ENCODE measurements at places on chromosomes 3 and 15. TPM values are rescaled to one million over a fixed set of nuclear protein-coding genes. Genes with fewer than 3 reads are reported as not detected.

TXNRD3 gene
- total RNA-seq: 14.4 TPM

CFAP91 gene
- 28.0 TPM for total RNA-seq

C2CD4A gene
- total RNA-seq: 0.25 TPM

ZMYND10 gene
- 4.9 TPM for total RNA-seq

HGD gene
- total RNA-seq: 50.8 TPM

SLC12A1 gene
- not detected for total RNA-seq

OXTR gene
- total RNA-seq: 0.29 TPM

GRCh38 chr3:72190050-72190449 is 405.1 kb upstream of the PROK2 start:
- DNase-seq: no peak
- peaks cover 4% of the 10 kb centered on the region for H3K27me3 ChIP-seq
- H3K27ac ChIP-seq: no peak overlapping the region
- H3K4me3 ChIP-seq: no peak overlapping the region
- no peaks in the 10 kb centered on the region for H3K4me1 ChIP-seq
- H3K36me3 ChIP-seq: no peaks in the 10 kb centered on the region

GRCh38 chr3:66317750-66318376 is 97.1 kb downstream of the SLC25A26 start:
- H3K36me3 ChIP-seq: no peaks in the 10 kb centered on the region
- H3K27me3 ChIP-seq: no peaks in the 10 kb centered on the region
- no peak overlapping the region for H3K27ac ChIP-seq
- H3K4me3 ChIP-seq: no peak overlapping the region
- DNase-seq: no peak

- H3K27me3 ChIP-seq: no peaks in the 10 kb centered on the region
- no peak overlapping the region for H3K27ac ChIP-seq
- no peak overlapping the region for H3K4me3 ChIP-seq
- no peaks in the 10 kb centered on the region for H3K36me3 ChIP-seq
- no peak for DNase-seq
- peaks cover 3% of the 10 kb centered on the region for H3K4me1 ChIP-seq
Observed at GRCh38 chr3:11769704-11770476, 76.8 kb downstream of the TAMM41 start.

- no peak overlapping the region for H3K27ac ChIP-seq
- no peak overlapping the region for H3K4me3 ChIP-seq
- H3K27me3 ChIP-seq: no peaks in the 10 kb centered on the region
- H3K36me3 ChIP-seq: no peaks in the 10 kb centered on the region
- no peak for DNase-seq
Observed at GRCh38 chr3:153625506-153625905, 463.5 kb downstream of the RAP2B start.

GRCh38 chr3:28036599-28037575 is 204.5 kb upstream of the CMC1 start:
- DNase-seq: no peak
- no peaks in the 10 kb centered on the region for H3K4me1 ChIP-seq
- no peaks in the 10 kb centered on the region for H3K36me3 ChIP-seq
- no peak overlapping the region for H3K4me3 ChIP-seq

DNA sequence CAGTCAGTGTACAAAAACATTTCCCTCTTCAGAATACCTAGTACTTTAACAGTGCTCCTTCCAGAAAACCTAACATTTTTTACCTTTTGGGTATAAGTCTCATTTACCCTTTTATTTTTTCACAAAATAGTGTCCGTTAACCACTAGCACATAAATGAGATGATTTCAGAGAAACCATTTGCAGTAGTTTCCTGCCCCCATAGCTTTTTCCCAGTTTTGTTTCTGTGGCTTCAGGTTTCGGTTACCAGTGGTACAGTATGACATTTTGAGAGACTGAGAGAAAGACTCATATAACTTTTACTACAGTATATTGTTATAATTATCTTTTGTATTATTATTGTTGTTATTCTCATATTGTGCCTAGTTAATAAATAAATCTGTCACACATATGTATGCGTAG is 6.2 kb upstream of the RBMS3 start:
- no peaks in the 10 kb centered on the region for H3K4me1 ChIP-seq
- no peak overlapping the region for H3K4me3 ChIP-seq
- no peak for DNase-seq
- no peaks in the 10 kb centered on the region for H3K27me3 ChIP-seq

DNA sequence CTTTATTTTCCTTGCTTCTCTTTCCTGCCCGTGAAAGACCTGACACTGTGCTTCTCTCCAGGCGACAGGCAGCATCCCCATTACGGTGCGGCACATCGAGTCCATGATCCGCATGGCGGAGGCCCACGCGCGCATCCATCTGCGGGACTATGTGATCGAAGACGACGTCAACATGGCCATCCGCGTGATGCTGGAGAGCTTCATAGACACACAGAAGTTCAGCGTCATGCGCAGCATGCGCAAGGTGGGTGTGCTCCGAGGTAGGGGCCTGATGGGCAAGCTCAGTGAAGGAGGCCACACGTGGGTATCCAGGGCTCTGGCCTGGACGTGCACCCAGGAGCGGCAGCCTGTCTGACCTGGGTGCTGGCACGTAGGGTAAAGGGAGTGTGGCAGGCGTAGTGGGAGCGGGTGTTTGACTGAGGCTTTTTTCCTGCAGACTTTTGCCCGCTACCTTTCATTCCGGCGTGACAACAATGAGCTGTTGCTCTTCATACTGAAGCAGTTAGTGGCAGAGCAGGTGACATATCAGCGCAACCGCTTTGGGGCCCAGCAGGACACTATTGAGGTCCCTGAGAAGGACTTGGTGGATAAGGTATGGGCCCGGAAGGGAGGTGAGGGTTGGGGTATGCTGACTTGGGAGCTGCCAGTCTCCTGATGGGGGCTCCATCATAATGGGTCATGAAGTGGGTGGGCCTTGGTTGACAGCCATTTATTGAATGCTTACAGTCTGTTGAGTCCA is 8.2 kb upstream of the PODXL2 start:
- H3K4me3 ChIP-seq: no peak overlapping the region
- no peak for DNase-seq
- H3K4me1 ChIP-seq: no peaks in the 10 kb centered on the region
- H3K36me3 ChIP-seq: peaks cover 9% of the 10 kb centered on the region
